ENCODE measurements at places on chromosomes 6 and 20.

DNA sequence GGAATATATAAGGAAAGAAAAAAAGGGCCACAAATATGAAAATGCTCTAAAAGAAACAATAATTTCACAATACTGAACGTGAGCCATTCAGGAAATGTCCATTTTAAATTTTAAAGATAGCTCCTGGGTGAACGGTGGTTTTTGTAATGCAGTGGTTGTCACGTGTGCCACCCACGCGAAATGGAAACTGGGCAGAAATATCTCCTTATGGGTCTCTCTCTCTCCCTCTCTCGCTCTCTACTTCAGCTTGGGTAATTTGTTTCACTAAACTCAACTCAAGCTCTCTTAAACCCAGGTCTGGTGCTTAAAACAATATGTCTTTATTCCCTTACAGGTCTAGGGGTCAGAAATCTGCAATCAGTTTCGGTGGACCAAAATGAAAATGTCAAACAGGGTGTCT is 150.8 kb downstream of the OR2B2 start:
- no peak for DNase-seq

DNA sequence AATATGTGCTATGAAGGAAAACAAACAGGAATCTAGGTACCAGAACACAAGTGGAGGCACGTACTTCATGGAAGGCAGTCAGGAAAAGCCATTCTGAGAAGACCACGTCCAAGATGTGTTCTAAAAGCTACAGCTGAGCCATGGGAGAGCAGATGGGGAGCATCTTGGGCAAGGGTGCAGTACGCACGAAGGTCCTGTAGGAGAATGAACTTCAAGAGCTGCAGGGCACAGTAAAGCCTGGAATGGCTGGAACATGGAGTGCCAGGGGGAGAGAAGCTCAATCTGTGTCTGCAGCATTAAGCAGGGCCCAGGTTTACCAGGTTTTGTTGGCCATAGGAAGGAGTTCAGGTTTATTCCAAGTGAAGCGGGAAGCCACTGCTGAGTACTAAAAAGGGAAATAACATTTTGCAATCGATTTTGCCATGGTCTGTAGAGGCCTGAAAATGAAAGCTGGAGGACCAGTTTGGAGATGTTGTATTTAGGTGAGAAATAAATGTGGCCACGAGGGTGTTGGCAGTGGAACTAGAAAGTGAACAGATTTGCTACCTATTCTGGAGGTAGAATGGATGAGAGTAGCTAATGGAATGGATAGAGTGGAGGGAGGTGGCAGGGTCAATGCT is 29.9 kb downstream of the ADTRP start:
- DNase-seq, result no peak

DNA sequence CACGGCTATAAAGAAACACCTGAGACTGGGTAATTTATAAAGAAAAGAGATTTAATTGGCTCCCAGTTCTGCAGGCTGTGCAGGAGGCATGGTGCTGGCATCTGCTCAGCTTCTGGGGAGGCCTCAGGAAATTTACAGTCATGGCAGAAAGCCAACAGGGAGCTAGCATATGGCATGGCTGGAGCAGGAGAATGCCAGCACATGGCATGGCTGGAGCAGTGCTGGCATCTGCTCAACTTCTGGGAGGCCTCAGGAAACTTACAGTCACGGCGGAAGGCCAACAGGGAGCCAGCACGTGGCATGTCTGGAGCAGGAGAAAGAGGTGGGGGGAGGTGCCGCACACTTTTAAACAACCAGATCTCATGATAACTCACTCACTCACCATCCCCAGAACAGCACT is 32.5 kb upstream of the DACT2 start:
- no peak for DNase-seq

DNA sequence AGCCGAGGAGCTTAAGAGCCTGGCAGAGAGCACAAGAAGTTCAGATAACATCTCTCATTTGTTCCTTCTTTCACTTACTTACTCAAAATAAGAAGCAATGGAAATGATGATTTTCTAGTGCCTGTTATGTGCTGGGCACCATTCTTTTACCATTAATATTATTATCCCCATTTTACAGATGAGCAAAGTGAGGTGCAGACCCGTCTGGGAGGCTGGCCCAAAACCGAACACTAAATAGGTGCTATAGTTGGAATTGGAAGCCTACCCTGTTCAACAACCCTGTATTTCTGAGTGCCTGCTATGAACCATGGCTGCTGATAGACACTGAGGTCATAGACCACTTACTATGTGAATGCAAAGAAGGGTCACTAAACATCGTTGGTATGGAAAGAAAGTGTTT is 25.0 kb upstream of the MTRF1L start:
- no peak for DNase-seq

GRCh38 chr6:7546020-7546369 is 4.5 kb downstream of the DSP start:
- DNase-seq, result no peak

GRCh38 chr20:45495501-45495941 is 19.9 kb downstream of the SPINT3 start:
- no peak for DNase-seq

DNA sequence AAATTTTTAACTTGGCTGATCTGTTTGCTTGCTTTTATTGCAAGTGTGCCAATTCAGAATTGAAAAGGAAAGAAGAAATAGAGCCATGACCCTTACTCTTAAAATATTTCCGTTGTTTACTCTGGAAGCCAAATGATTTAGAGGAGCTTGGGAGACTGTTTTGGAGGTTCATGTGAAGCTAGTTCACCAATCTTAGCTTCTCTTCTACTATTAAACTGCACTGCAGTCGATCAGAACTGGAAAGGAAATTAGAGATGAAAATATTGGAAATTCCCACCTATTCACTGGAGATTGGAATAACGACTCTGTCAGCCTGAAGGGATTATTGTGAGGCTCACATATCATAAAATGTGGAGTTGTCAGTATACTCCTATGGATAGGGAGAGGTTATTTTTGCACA is 81.8 kb downstream of the MLIP start:
- DNase-seq, result no peak

GRCh38 chr6:159751448-159751847 is 10.4 kb upstream of the ACAT2 start:
- DNase-seq, result no peak

All from CD4-positive, alpha-beta T cell treated with Interferon alpha-2 for 1 hour (primary cell).